ENCODE measurements at places on chromosomes 6 and 20.

GRCh38 chr6:97176468-97176867 is 106.5 kb downstream of the MMS22L start:
- no peak for DNase-seq

- DNase-seq: no peak
These were observed 84.0 kb downstream of the LAMA2 start for GRCh38 chr6:128966934-128967333.

GRCh38 chr20:36105711-36106226 is 48.8 kb upstream of the EPB41L1 start:
- no peak for DNase-seq

GRCh38 chr6:3391902-3392458 is 64.9 kb downstream of the SLC22A23 start:
- no peak for DNase-seq

- DNase-seq: no peak
These were observed 53.2 kb upstream of the ARG1 start for GRCh38 chr6:131519670-131520436.

DNA sequence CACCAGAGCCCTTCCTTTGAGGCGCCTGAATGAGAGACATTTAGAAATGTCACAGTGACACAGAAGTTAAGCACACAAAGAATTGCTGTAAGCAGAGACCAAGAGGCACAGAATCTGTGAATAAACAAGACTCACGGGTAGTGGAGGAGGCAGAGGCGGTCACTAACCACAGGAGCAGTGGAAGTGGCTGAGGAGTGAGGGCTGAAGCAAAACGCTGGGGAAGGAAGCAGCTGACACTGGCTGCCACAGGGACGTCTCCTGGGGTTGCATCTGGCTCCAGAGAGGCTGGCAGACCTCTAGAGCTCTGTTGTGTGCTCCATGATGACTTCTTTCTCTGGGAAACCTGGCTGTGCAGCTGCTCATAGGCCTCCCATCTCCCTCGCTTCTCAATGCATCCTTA is 65.0 kb upstream of the SLC2A12 start:
- DNase-seq: no peak

DNA sequence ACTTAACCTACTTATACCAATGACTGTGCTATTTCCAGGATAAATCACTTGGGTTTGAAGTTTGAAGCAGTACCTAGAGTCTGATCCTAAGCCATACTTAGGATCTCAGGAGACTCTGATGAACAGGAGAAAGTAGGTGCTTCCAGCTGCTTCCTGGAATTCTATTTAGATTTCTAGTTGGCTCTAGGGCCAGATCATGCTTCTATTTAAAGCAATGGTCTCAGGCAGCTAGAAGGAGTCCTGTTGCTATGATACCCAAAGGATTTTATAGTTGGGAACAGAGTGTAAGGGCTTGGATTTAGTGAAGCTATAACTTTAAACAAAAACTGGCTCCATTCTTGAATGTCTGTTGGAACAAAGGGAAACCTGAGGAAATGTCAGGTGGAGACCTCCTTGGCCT is 52.4 kb upstream of the TINAG start:
- no peak for DNase-seq

- no peak for DNase-seq
These were observed 94.4 kb downstream of the ADGRB3 start for GRCh38 chr6:68729377-68729903.

GRCh38 chr20:35325401-35325800 is 33.2 kb upstream of the FAM83C start:
- no peak for DNase-seq

DNA sequence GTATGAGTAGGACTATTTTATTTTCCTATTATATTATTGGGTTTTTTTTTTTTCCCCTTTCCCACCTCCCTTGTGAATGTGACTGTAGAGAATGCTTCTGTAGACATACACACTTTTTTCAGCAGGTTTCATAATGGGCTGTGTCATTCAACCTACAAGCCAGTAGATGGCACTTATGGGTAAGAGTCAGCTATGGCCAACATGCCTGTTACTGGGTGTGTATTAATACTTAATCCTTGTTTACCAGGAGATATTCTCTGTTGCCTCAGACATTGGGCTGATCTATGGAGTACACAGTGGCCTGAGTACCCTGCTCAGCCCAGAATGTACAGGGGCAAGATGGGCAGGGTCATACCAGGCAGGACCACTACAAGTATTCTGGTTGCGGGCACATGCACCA is 382.5 kb downstream of the EPHA7 start:
- DNase-seq: no peak

DNA sequence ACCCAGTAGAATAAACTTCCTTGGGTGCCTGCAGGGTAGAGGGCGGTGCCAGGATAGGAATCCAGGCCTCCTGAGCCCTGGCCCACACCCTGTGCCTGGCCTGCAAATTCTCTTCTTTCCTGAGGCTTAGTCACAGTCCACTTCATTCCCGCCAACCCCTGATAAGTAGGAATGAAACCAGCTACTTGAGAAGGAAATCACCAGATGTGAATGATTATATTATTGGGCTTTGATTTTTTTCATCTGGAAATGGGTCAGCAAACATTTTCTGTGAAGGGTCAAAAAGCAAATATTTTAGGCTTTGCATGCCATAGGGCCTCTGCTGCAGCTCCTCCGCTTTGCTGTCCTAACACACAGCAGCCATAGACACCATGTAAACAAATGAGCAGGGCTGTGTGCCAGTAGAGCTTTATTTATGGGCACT is 50.2 kb downstream of the STK35 start:
- DNase-seq: no peak

DNA sequence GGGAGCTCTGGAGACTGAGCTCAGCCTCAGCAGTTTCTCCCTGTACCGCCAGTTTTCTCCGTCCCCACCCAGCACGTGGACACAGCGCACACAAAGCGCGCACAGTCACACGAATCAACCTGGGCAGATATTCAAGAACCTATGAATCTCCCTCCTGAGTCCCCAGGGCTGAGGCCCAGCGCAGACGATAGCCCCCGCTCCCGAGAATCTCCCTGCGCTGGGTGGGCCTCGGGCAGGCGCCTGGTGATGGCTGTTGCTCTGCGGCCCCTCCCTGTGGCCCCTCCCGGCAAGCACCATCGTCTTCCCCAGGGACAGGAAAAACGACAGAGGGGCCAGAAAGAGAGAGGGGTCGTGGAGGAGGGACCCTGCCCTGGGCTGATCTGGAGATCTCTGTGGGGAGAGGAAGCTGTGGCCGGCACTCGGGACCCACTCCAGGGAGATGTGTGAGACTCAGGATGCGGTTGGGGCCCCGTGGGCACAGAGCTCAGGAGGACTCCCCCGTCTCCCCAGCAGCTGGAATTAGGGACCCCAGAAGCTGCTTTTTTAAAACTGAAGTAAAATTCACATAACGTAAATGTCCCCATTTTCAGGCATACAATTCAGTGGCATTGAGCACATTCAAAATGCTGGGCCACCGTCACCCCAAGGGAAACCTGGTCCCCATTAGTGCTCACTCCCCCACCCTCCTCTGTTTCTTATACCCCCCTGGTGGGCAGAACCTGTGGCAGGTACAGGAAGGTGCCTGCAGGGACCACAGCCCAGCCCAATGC is 330.8 kb downstream of the TAF4 start:
- DNase-seq: no peak

- DNase-seq: peak; percentile 77
These were observed 8.0 kb downstream of the PRDM13 start for GRCh38 chr6:99614430-99615186.

GRCh38 chr6:11428371-11428770 is 109.2 kb upstream of the TMEM170B start:
- no peak for DNase-seq

- peak; percentile 82 for DNase-seq
These were observed 3.8 kb downstream of the EFHC1 start for GRCh38 chr6:52423971-52424381.

GRCh38 chr20:3755269-3755668 is 12.3 kb downstream of the ADISSP start:
- no peak for DNase-seq

- DNase-seq: no peak
These were observed 70.5 kb downstream of the CNKSR3 start for GRCh38 chr6:154440022-154440421.

GRCh38 chr6:797479-798077 is 104.6 kb upstream of the EXOC2 start:
- DNase-seq: peak; percentile 67

DNA sequence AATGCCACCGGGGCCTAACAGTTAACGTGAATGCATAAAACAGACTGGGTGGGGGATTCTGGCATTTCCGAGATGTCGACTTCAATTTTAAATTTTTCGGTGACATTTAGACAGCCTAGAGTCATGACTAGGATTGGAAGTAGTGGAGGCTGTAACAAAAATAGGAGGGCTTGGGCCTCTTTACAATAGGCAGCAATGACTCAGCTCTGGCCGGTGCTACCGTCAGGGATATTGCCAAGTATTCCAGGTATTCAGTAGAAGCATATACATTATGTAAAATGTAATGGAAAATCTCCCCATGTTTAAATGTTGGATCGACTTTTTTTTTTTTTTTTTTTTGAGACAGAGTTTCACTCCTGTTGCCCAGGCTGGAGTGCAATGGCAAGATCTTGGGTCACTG is 136.2 kb upstream of the STMND1 start:
- no peak for DNase-seq

- DNase-seq: no peak
These were observed 46.6 kb downstream of the CLIC5 start for GRCh38 chr6:45969026-45969425.

DNA sequence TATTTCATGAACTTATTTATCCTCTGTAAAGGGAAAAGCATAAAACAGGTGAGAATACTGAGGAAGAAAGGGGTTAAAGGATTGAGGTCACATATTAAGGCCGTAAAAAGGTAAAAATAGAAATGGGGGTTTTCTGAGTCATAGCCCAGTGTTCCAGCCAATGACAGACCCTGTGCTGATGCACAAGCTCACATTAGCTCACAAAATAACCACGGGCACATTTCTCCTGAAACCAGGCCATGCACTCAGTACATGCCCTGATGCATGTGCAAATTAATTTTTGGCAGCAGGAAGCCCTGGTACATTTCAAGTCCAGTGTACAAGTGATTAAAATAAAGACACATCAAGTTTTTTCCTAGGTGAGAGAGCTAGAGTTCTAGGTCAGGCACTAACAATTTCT is 194.4 kb downstream of the TMEM200A start:
- no peak for DNase-seq

DNA sequence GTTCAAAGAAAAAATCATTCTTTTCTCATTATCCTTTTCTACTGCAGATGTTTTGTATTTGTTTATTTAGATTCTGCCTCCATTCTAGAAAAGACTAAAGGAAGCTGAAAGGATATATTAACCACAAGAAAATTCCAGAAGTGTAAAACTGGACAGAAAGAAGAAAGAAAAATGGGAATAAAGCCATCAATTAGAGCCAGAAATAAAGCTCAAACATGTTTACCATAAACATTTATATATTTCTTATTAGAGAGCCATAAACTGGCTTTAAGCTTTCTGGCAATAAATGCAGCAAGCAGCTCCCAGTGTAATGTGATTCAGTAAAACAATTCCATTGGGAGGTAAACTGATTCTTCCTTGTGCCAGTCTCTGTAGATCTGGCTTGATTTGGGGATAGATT is 244.1 kb downstream of the PTPRK start:
- no peak for DNase-seq

DNA sequence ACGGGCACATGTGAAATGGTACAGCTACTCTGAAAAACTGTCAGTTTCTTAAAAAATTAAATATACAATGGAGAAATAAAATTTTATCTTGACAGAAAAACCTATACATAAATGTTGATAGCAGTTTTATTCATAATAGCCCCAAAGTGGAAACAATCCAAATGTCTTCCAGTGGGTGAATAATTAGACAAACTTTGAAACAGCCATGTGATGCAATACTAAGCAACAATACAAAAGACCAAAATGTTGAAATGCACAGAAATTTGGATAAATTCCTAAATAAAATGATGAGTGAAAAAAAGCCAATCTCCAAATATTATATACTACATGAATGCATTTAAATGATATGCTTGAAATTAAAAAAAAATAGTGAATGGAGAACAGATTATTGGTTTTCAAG is 523.1 kb downstream of the HTR1B start:
- no peak for DNase-seq

DNA sequence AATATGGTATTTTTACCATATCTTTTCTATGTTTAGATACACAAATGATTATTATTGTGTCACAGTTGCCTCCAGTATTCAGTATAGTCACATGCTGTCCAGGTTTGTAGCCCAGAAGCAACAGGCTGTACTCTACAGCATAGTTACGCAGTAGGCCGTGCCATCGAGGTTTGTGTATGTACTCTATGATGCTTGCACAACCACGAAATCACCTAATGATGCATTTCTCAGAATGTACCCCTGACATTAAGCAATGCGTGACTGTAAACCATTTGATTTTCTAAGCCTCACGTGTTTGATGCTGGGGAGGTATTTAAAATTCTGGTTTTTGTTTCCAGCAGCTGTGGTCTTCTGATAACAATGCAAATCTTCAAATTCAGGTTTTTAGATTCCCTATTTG is 207.6 kb downstream of the UST start:
- DNase-seq: no peak

GRCh38 chr20:2168946-2169345 is 67.3 kb downstream of the STK35 start:
- DNase-seq: no peak

DNA sequence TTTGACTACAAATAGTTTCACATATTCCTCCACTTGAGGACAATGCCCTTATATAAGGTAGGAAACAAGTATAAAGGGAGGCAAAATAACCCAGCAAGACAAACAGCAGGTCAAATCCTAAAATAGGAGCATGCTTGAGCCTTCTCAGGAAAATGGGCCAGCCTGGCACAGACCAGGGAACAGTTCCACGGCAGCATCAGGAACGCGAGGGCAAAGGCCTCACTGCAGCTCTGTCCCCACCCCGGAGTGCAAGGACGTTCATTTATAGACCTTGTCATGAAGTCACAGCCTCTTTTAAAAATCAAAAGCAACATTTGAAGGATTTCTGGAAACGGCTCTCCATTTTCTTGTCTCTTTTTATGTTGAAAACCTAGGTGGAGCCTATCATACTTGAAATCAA is 17.1 kb downstream of the PDE10A start:
- DNase-seq: no peak

DNA sequence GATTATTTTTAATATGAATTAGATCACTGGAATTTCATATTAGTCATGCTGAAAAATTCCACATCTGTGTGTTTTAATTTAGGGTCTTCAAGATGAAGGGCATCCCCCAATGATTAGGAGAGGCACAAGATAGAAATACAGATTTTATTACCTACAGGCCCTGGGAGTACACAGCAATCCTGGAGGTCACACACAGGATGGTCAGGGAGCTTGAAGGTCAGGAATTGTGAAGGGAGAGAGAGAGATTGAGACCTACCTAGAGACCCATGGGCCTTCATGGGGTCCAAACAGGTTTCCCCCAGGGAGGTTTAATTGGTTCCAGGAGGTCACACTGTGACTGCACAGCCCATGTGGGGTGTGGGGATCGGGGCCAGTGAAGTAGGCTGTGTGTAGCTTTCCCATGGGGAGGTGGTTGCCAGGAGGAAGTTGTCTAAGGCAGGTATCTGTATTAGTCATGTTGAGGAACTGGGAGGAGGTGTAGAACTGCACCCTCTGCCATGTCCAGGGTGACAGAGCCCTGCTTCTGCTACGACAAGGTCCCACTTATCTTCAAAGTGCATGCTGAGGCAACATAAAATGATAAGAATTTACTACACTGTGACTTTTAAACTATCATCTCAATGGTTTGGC is 18.3 kb downstream of the SNX9 start:
- DNase-seq: peak; percentile 19

- peak; percentile 27 for DNase-seq
These were observed 35.0 kb downstream of the FOXF2 start for GRCh38 chr6:1424306-1424927.

- DNase-seq: no peak
These were observed 1.0 kb downstream of the GINM1 start for GRCh38 chr6:149567194-149567586.

- no peak for DNase-seq
These were observed 47.2 kb downstream of the NOL4L start for GRCh38 chr20:32537657-32538525.
